ENCODE measurements at places on chromosomes 5 and 9.

DNA sequence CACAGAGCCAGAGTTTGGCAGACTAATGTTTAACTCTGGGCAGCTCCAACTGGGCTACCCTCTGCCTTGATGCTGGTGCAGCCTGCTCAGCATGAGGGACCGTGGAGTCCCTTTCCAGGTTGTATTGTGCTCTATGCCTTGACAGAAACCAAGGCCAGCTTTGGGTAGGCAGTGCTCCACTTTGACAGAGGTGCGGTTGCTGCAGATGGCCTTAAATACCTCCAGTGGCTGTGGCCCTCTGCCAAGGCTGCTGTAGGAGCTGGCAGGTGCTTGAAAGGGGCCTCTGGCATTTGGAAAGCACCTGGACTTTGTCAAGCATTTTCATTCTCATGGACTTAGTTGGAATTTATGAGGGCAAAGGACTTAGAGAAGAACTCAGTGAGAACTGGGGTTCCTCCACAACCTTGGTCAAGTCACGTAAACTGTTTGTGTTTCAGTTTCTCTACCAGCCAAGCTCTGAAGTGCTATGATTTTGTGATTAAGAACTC lies 249.7 kb upstream of the ZNF462 start:
- DNase-seq = no peak

DNA sequence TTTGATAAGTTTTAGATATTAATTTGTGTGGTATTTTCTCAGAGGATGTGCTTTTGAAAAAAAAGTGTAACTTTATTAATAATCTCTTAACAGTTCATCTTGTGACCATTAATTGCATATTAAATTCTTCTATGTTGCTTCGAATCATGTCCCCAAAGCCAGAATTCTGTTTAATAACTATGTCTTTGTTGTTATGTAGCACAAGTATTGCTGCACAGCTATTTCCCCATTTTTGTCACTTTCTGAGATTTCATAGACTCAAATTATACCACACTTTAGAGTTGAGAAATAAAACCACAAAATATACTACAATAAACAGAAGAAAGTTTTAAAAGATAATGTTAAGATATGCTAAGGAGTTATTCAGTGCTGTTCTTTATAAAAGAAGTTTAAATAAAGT lies 2.8 kb downstream of the MEF2C start:
- no peak for DNase-seq

DNA sequence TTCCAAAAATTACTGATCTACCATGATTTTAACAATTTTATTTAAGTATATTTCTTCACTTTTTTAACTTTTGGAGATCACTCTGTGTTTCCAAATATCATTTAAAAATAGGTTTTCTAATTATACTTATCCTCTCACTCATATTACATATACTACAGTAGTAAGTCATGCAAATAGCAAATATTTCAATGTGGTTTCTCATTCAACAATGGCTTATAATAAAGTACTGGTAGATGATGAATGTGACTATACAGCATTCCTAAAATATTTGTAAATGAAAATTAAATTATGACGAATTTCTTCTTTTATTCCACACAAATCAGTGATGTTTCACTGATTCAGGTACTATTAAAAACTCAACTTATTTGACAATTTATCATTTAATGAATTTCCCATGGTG lies 176.3 kb upstream of the MEF2C start:
- DNase-seq = no peak

DNA sequence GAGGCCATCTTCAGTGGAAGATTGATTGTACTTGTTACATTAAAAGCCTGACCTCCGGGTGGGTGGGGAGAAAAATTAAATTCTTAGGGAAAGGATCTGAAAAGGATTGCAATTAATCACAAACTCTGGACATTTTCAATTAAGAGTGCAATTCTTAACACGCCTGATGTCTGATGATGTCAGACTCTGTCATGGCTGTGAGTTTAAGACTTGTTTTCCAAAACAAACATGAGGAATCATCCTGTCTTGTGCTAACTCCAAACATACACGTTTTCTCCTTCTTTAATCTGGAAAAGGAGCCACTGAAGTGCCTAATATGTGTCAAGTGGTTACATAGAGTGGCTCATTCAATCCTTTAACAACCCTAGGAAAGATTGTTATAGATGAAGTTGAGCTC lies 60.4 kb upstream of the SMIM23 start:
- DNase-seq = peak; percentile 76

DNA sequence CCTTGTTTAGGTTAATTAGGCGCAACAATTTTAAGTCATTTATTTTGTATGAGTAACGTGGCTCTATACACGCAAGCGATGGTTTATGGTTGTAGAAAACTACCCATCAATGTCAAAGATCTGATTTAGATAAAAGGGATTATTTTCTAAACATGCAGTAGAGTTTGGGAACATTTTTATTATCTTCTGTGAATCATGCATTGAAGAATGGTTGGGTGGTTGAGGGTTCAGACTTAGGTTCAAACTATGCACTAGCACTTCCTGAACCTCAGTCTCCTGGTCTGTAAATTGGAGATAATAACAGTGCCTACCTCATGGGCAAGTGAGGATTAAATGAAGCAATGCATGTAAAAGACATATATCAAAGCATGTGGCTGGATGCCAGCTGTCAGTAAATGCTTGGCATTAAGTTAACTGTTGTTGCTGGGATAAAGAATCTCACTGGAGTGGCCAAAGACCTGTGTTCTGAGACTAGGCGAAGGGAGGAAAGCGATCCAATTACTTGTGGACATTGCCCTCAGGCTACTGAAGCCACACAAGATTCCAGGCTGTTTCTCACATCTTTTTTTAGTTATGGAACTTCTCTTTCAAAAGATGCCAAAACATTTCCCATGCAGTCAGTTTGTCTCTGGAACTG lies 1.1 kb upstream of the OTULINL start:
- no peak for DNase-seq

- peak; percentile 88 for DNase-seq
Observed at GRCh38 chr9:135926402-135927194, 19.3 kb upstream of the CAMSAP1 start.

- DNase-seq = peak; percentile 2
Observed at GRCh38 chr5:29037716-29038115, 1999.3 kb upstream of the CDH9 start.

GRCh38 chr5:57537811-57538210 lies 55.2 kb upstream of the ACTBL2 start:
- no peak for DNase-seq

GRCh38 chr9:89218040-89218928 lies 39.7 kb upstream of the SHC3 start:
- DNase-seq = no peak

DNA sequence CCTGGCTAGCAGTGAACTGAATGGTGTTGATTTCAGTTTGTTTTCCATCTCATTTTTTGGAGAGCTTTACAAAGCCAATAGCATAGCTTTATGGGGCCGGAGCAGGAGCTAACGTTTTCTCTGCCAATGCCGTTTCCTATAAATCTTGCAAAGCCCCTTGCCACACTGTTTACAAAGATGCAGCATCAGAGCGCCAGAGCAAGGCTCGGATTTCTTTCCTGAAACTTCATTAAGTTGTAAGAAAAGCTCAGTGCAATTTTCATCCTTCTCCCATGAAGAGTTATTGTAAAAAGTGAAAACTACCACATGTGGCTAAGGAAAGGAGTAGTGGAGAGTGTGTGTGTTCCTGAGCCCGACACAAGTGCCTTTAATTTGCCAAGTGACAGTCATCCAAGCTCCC lies 178.2 kb upstream of the GDNF start:
- DNase-seq = no peak

DNA sequence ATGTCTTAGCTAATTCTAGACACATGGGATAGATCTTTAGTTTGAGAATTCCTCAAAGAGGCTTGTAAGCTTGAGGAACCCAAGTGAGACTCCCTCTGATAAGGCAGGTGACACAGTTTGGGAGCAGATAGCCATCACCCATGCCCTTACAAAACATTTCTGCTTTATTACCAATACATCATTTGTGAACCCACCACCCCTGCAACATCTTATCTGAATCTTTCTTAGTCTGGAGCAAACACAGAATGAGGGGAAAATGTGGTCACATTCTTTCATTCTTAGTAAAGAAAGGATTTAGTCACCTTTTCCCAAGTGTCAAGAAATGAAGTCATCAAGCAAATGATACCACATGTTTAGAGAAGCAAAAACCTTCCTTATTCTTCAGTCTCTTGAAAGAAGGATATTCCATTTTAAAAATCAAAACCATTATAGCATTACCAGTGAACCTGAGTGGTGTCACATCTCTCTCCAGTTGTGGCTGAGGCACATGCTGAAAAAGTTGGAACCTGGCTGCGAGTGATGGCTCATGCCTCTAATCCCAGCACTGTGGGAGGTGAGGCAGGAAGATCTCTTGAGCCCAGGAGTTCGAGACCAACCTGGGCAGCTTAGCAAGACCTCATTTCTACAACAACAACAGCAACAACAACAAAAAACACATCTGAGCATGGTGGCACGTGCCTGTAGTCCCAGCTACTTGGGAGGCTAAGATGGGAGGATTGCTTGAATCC lies 65.9 kb downstream of the PRKACG start:
- peak; percentile 17 for DNase-seq

DNA sequence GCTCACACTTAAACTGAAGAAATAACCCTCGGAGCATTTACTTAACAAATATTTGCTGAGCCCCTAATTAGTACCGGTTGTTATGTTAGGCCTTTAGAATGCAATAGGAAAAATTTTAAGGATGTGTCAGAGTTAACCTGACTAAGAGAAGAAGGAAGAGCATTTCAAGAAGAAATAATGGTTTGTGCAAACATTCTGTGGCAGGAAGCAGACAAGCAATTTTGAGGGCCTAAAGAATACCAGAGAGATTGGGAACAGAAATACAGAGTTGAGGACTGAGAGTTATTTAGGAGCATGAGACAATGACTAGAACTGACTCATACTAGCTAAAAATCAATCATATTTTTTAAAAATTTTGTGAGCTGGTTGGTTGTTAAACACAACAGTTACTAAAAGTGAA lies 218.8 kb downstream of the PRR16 start:
- no peak for DNase-seq

DNA sequence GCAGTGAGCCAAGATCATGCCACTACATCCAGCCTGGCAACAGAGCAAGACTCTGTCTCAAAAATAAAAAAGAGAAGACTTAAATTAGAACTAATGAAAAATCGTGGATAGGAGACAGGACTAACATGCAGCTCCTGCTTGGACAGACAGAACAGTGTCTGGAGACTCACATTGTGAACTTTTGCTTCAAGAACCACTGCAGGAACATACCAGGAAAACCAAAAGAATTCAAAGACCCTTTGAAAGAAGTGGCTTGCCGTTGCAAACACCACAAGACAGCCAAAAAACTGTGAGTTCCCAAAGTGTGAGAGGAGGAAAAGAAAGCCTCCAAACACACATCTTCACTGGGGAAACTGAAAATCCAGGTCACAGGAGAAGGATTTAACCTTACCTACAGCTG lies 48.8 kb upstream of the SNAPC3 start:
- DNase-seq = no peak

DNA sequence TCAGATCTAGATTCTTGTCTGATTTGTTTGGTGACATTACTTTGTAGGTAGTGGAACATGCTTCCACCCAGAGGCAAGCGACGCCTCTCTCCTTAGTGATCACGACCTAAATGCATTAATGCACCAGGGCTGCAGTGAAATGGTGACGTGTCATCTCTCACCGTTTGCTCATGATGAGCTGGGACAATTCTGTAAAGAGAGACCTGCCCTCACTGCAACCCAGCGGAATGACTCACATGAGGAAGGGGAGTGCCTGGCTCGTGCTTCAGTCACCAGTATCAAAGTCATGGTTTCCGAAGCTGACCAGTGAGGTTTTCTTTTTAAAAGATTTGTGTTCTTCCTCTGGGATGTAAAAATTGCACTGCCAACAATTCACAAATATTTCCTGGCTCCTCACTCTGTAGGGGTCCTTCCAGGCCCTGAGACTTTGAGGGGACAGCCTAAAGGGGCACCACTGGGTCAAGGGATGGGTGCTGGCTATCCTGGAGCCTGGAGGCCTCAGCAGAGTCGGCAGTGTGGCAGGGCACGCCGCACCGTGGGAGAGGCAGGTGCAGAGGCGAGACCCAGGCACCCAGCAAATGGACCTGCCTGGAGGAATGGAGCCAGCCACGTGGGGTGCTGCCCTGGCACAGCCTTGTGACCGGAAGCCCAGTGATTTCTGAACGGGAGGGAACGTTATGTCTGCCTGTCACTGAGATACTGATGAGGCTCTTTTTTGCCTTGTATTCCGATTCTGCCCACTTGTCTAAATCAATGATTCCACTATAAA lies 17.3 kb downstream of the QSOX2 start:
- peak; percentile 94 for DNase-seq

Data from bronchial epithelial cell (primary cell).